ENCODE measurements at places on chromosomes 6 and 20.

- DNase-seq, result no peak
Measured at GRCh38 chr20:1754749-1755148, 97.2 kb upstream of the SIRPG start.

GRCh38 chr6:98831959-98832283 lies 2.5 kb upstream of the POU3F2 start:
- DNase-seq, result no peak

DNA sequence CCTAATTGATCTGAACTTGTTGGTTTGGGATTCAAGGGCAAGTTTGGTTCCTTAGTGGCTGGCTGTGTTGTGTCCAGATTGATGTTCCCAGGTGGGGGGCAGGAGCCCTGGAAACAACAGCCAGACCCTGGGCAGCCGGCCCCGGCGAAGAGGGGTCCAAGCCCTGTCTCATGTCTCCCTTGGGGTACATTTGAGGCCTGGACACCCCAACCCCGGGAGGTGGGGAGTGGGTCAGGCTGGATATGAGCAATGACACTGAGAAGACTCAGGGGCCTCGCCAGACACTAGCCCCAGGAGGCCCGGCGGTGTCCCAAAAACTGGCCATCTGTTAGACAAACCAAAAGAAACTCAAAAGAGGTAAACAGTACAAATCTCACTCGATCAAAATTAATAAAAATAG lies 79.6 kb downstream of the YTHDF1 start:
- DNase-seq, result no peak

DNA sequence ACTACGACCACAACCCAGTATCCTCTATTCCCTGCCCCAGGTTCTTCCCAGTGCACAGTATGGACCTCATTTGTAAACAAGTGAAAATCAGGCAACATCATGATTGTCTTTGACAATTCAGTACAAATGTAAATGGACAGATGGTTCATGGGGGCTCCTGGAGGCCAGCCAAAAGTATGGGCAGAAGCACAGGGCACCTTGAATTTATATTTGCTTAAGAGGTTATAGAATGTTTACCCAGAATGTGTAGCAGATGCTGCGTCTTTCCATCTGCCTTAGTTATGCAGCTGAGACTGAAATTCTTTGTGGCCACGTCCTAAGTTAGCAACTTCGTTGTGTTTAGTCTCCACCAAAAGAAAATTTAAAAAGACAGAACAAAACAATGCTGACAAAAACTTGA lies 559.6 kb upstream of the NRSN1 start:
- DNase-seq, result no peak

DNA sequence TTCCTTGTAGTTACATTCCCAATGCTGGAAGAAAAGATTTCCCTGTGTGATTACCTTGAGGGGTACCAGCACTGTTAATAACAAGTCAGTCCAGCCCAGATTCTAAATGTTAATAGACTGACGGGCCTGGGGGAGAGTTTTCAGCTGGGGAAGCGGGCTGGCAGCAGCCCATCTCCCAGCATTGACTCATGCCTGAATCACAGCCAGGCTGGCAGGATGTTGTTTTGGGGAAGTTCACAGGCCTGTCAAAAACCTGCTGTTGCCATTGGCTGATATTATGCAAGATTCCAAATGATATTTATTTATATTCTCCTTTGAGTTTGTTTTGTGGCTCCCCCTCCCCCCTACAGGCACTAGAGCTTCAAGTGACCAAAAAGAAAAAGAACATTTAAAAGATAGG lies 213.9 kb upstream of the CNR1 start:
- DNase-seq, result peak; percentile 67

DNA sequence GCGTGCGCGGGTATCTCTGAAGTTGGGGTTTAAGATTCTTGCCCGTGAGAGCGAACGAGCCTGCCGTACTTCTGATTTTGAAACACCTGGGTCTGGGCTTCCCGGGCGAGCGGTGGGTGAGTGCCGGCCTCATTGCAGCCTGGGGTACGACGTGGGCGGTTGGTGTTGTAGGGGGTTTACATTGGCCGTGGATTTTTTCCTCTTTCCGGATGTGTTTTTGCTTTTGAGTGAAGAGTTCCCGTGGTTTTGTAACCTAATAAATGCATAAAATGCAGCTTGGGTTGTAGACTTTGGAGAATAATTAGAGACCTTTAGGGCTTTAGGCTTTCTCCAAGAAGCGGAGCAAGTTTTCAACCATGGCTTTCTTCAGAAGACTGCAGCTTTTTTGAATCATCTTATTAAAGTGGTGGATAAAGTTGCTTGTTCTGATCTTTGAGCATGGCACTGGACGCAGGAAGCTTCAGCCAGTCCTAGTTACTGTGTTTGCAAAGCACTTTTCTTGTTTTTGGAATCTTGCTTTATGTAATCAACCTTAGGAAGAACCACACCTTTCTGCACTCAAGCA lies 314 bp downstream of the FARS2 start:
- no peak for DNase-seq

DNA sequence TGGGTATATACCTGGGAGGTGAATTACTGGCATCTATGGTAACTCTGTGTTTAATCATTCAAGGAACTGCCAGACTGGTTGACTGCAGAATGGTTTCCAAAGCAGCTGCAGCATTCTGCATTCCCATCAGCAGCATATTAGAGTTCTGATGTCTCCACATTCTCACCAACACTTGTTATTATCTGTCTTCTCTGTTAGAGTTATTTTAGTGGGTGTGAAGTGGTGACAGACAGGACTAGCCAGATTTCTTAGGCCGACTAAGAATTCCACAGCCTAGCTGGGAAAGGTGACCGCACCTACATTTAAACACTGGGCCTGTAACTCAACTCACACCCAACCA lies 110.9 kb downstream of the TMEM170B start:
- no peak for DNase-seq

DNA sequence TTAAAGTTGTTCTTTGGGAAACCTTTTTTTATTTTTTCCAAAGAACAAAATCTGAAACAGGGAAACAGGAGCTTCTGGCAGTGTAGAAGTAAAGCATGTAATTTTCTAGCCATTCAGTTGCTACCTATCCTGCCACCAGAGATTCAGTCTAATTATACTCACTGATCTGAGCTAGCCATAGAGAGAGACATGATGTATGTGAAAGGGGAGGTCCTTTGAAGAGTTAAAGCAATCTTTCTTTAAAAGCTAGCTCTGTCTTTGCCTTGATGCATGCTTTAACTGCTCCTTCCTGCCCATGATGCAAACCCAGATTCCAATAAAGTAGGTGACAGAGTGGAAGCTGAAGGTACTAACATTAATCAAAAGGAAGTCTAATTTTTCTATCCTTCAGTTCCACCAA lies 114.1 kb upstream of the GRIK2 start:
- DNase-seq, result no peak

GRCh38 chr6:54970337-54970736 lies 123.8 kb downstream of the FAM83B start:
- peak; percentile 15 for DNase-seq

DNA sequence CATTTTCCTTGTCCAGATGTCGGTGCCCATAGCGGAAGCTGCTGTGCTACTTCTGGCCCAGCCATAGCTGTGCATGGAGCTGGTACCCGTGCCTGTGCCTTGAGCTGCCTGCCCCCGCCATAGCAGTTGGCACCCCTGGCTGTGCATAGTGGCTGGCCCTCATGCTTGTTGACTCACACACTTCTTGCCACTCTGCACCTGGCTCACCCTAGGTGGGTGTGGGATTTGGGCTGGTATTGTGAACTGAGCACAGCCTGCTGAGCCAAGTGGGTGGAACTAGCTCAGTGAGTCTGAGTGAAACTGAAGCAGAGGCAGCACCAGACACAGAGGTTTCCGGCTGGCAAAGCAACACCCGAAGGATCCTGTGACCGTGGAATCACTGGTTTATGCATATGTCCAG lies 689.5 kb upstream of the EYS start:
- DNase-seq, result no peak
